ENCODE measurements at places on chromosomes 12 and 14.

DNA sequence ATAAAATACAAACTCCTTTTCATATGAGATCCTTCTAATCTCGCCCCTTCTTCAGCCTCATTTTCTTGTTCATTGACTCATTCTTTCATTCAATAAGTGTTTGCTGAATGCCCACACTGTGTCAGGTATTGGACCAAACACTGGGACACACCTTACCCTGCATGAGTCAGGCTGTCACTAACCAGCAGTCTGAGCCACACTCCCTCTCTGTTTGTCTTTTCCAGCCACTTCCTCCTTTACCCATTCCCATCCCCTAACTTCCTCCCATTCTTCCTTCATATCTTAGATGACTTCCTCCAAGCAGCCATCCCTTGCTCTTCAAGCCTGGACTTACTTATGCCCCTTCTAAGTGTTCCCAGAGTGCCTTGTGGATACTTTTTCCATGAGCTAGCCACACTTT lies 27.0 kb upstream of the HIF1A start:
- DNase-seq, result no peak

- peak; percentile 80 for DNase-seq
Observed at GRCh38 chr12:51848326-51848727, at the start of gene FIGNL2. FIGNL2 (minus strand) TSS chr12:51848718; CDS start chr12:51822413, 26,305 bp downstream.

- DNase-seq, result peak; percentile 69
Observed at GRCh38 chr12:6752167-6752920, 597 bp downstream of the MLF2 start.

- peak; percentile 77 for DNase-seq
Observed at GRCh38 chr12:81078469-81079196, 754 bp downstream of the ACSS3 start.

- no peak for DNase-seq
Observed at GRCh38 chr12:18971932-18972331, 157.6 kb upstream of the PLEKHA5 start.
